Transverse colon (tissue), 4 donors: ENCODE measurements at places on chromosomes 2 and 18. TPM values are rescaled to one million over a fixed set of nuclear protein-coding genes. Genes with fewer than 3 reads are reported as not detected.
A peak's percentile ranks its signal among the peaks of the same experiment; 100 is the strongest.

DNA sequence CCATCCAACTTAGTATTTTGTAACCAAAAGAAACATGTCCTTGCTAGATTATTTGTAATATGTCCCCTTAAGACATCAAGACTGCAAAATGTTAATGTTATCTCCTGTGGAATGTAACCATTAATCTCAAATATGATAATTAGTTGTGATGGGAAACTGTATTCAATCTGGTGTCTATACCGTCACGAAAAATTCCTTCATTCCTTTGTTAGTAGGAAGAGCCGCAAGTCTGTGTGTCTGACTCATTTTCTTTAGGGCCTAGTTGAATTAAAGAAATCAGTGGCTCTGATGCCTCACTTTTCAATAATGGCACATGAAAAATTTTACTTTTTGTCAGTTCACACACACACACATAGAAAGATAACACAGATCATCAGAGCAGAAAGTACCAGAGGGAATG is 127.1 kb upstream of the CHAC2 start:
- no peak for DNase-seq

The STON1 gene
- 39.2 TPM for total RNA-seq

The CPLX4 gene
- total RNA-seq, result not detected

DNA sequence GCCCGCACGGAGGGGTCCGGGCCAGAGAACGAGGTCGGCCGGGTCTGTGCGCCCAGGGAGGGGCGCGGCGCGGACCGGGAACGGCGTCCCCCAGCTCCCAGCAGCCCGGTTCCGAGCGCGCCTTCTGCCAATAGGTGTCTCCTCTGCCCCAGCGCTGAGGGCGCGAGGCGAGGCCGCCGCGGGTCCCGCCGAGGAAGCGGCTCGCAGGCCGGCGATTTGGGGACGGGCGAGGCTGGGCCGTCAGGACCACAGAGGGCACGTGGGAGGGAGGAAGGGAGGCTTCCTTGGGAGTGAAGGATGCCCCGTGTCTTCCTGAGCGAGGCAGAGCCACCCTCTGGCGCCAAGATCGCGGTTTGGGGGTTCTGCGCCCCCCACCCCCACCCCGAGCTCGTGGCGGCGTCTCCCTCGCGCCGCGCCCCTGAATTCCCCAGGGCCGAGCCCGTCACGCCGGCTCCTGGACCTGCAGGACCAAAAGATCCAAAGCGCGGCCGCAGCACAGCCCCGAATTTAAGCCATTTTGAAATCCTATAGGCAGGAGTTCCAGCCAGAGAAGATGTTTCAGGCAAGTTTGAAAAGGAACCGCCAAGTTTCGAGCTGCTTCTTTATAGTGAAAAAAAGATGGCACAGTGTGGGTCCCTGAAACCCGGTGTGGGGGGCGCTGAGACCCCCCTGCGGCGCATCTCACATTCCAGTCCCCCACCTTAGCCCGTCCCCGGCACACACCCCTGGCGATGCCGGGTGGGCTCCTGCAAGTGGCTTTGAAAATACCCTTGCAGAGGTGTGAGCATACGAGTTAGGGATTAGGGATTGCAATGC is 909 bp downstream of the NFATC1 start:
- DNase-seq, result peak; percentile 54
